ENCODE measurements at places on chromosomes 6 and 20. TPM values are rescaled to one million over a fixed set of nuclear protein-coding genes. Genes with fewer than 3 reads are reported as not detected.

The FAM50B gene
- total RNA-seq, result 6.8 TPM

The RBPJL gene
- total RNA-seq, result not detected

- DNase-seq, result no peak
These were observed 1.4 kb downstream of the C6orf52 start for GRCh38 chr6:10692965-10693538.

- DNase-seq, result peak; percentile 17
These were observed 254.4 kb upstream of the JAG1 start for GRCh38 chr20:10927936-10928840.

DNA sequence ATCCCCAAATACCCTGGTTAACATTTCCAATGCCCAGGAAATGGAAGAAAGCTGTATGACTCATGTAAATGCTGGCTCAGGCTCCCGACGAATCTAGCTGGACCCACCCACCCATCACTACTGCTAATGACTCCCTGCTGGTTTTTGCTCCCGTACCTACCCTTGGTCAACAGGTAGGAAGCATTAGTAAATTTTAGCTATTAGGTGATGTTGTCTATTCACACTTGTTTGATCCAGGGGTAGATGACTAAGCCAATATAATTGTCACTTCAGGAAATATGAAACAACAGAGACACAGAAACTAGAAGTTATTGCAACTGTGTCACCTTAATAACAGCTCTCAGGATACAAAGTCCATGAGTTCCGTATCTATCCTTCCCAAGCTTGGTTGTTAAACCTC is 94.4 kb upstream of the BEND6 start:
- DNase-seq, result peak; percentile 30

- DNase-seq, result peak; percentile 15
These were observed 1.3 kb downstream of the KPNA5 start for GRCh38 chr6:116682334-116682712.

DNA sequence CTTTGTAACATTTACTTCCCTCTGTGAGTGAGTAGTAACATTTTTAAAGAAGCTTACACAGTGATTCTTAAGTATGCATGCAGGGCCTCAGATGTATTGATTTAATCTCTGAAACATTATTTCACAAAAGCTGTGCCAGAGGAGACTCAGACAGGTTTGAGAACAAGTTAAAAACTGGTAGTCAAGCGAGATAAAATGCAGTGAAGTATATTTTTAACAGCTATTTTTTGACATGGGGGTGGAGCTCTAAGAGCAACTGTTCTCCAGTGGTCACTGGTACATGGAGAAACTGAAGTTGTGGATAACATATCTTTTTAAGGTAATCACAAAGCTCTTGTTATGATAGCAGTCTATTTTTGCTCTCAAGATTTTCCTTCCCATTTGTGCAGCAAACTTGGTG is 20.4 kb downstream of the DSTN start:
- DNase-seq, result peak; percentile 25

DNA sequence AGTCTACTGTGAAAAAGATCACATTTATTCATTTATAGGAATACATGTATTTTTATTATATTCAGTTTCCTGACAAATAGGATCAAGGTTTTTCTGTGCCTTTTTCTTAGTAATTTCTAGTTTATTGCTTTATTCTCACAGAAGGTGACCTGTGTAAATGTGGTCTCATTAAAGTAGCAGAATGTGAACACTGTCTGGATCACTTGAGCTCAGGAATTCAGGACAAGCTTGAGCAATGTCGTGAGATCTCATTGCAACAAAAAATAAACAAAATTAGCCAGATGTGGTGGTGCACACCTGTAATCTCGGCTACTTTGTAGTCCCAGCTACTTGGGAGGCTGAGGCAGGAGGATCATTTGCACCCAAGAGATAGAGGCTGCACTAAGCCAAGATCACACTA is 516.7 kb downstream of the CDKAL1 start:
- no peak for DNase-seq

DNA sequence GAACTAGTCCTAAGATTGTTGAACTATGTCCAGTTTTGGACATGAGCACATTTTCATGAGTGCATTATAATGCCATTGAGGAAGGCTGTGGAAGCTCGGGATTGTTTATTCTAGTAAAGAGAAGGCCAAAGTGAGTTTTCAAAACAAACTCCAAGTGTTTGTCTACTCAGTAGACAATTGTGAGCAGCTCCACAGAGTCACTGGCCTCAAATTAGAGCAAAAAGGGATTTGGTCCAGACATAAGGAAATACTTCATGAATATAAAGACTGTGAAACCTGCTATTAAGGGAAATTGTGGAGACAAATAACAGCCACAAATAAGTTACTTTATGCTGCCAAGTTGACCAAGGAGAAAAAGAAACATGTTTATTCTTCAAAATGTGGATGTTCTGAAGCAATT is 42.6 kb upstream of the PREP start:
- DNase-seq, result no peak

GRCh38 chr6:14092838-14093789 is 24.5 kb upstream of the CD83 start:
- DNase-seq, result no peak

DNA sequence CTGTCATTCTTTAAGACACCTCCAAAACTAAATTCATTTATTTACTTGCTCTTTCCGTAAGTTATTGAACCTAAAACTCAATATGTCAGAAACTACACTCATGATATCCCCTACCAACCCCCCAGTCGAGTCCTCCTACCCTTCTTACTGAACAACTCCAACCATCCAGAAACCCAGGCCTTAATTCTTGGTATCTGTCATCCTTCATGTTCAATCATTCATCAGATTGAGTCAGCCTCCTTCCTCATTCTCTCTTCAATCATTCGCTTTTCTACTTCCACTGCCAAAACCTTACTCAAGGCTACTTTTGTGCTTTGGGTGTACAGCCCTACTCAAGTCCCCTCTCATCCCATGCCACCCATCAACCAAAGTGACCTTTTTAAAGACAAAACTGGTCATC is 95.7 kb downstream of the SMLR1 start:
- DNase-seq, result no peak

GRCh38 chr20:60478533-60478932 is 520.3 kb downstream of the CDH26 start:
- DNase-seq, result no peak
